A172 (cell line): ENCODE measurements at places on chromosomes 6 and 20.

DNA sequence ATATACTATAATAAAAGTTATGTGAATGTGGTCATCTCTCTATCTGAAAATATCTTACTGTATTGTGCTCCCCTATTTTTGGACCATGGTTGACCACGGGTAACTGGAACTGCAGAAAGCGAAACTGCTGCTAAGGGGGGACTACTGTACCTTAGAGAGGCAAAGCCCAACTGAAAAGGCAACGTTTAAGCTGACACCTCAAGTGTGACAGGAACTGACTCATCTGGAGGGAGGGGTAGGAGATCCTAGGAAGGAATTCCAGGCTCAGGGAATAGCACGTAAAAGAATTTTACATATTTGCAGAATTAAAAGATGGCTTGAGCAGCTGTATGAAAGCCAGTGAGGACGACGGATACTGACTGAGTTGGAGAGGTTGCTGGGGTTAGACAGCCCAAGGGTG lies 34.8 kb downstream of the ELOVL2 start:
- peak; percentile 82 for DNase-seq

GRCh38 chr6:142210606-142211005 lies 63.5 kb downstream of the VTA1 start:
- no peak for DNase-seq

- no peak for DNase-seq
These were observed 104.4 kb downstream of the C6orf118 start for GRCh38 chr6:165204807-165205545.

DNA sequence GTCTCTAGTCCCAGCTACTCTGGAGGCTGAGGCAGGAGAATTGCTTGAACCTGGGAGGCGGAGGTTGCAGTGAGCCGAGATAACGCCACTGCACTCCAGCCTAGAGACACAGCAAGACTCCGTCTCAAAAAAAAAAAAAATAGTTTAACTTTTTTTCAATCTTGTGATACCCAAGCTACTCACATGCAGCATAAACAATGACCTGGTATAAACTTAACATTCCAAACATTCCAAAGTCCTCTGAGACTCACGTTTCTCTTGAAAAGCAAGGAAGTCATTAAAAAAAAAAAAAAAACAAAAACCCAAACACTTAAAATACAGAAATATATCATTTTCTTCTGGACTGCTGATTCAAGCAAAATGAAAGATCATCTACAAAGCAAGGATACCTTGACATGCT lies 14.3 kb downstream of the CRNKL1 start:
- DNase-seq: peak; percentile 64

DNA sequence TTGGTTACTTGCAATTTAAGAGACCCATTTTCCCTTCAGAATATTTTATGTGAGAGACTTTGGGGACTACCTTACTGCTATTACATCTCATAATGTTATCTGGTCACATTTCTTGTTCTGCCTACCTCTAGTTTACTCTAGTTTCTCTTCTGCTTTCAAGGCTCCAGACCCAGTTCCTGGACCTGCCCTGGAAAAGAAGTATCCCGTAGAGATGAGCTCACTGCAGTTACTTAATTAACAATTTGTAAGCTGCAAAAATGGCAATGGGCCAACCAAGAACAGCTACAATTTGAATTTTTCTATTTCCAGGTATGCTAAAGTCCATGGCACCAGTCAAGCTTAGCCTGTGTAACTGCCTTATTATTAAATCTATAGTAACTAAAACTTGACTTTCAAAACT lies 25.0 kb downstream of the TAB2 start:
- no peak for DNase-seq

DNA sequence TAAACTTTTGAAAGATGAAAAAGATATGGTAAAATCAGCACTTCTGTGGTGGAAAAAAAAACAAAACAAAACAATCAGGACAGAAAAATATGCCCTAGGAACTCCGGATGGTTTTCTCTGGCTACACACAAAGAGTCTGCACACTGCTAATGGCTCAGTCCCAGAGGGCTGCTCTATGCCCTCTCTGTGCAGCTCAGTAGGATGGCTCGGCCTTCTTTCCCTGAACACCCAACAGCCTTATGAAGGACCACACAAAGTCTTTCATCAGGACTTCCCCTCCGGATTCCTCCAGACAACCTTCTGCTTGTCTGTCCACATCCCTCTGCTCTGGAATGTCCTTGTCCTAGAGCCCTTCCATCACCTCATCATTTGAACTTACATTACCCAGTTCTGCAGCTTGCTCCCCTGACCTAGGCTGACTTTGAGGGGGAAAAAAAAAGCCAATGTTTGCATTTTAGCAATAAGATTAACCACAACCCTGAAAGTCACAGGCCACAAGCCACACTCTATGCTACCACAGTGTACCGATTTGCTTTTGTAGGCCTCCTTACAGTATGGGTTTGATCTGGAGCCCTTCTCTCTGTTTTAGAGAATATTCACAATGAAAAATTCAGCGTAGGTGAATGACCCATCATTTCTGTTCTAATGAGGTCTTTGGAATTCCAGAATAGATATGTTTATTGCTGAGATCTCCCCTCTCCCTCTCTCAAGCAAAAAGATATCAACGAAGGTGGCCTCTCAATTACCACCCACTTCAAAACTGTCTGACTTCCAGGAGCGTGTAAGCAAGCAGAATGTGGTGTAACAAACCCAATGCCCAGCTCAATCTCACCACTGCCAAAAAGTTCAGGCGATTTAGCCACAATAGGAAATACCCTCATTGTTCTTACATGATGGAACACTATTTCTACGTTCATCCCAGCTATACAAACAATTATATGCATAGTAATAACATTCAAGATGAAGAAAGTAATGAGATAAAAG lies 164.0 kb downstream of the GMDS start:
- DNase-seq: no peak

DNA sequence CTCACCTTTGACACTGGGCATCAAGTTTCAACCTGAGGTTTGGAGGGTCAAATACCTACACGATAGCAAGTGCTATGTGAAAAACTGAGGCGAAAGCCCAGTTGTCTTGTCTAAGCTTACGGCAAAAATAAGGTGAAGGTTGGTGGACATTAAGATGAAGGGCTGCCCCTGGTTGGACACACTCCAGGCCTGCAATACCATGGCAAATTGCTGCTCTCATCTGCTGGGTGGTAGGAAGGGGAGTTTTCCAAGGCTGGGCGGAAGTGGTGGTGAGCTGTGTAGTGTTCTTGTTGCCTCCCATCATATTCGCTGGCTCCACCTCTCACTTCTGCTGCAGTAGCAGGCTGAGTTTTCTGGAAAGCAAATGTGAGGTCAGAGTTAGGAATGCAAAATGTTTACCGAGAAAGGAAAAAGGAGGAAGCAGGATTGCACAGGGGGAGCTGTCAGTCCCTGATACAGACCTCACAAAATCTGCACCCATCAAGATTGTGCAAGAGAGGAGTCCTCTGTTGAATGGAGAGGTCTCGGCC lies 33.7 kb downstream of the SCP2D1 start:
- DNase-seq: no peak

GRCh38 chr6:39608652-39609345 lies 116.4 kb downstream of the KIF6 start:
- DNase-seq: no peak

DNA sequence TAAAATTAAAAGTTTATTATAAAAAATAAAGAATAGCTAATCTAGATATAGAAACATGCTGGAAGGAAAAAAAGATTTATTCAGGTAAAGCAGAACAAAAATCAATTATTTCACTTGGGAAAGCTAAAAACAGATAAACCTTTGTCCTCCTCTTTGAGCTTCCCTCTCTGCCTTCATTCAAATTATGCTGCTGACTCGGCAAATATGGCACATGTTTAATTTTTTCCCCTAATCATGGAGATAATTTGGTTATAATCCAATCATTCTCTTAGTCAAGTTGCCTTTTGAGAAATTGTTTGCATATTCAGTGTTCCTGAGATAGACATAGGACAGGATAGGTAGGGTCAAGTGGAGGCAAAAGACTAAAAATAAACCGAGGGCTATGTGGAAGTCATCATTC lies 556.8 kb upstream of the PTCHD4 start:
- DNase-seq: no peak
